ENCODE measurements at places on chromosomes 12 and 14.

DNA sequence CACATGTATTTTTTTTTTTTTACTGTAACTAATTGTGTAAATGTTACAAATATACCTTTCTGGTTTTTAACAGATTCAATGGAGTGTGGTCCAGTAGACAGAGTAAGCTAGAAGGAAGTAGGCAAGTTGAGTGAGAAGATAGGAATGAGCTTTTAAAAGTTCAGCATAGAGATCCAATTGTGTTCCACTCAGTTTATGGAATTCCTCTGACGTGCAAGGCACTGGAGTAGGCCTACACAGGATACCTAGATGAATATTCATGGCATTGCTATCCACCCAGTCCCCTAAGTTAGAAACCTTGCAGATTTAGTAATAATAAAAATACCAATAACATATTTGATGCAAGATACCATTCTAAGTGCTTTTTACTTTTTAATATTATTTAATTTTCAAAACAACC lies 225.6 kb upstream of the ARID2 start:
- DNase-seq: no peak

GRCh38 chr12:57429473-57430111 lies 1.3 kb downstream of the R3HDM2 start:
- DNase-seq: no peak

DNA sequence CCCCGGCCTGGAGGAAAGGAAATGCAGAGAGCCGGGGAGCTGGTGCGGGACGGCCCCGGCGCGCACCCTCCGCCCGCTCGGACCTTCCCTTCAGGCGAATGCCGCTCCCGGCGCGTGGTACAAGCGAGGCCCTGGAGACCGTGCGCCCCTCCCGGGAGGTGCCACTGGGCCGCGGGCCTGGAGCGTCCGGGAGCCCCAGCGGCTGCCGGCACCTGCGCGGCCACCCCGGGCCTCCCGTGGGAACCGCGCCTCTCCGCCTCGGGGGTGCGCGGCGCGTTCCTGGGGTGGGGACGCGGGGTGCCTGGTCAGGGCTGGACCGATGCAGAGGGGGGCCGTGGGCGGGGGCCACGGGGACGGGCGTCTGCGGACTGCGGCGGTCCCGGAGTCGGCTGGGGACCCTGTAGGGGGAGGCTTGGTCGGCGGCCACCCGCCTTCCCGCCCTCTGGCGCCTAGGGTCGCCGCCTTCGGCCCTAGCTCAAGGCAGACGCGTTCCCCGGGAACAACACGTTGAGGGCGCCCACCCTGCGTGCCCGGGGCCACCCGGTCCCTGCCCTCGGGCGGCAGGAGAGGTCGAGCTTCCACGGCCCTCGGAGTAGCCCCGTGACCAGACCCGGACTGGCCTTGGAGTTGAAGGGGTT lies 599 bp downstream of the PAPLN start:
- peak; percentile 37 for DNase-seq

DNA sequence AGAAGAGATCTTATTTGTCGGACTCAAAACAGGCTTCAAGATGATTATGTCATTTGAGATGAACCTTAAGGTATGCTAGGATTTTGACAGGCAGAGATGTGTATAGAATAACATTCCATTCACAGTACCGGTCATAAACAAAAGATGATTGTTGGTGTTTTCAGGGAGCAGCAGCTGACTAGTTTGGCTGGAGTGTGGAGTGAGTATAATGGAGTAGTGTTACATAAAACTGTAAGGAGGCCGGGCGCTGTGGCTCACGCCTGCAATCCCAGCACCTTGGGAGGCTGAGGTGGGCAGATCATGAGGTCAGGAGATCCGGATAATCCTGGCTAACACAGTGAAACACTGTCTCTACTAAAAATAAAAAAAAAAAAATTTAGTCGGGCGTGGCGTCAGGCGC lies 23.9 kb downstream of the SERPINA10 start:
- no peak for DNase-seq

DNA sequence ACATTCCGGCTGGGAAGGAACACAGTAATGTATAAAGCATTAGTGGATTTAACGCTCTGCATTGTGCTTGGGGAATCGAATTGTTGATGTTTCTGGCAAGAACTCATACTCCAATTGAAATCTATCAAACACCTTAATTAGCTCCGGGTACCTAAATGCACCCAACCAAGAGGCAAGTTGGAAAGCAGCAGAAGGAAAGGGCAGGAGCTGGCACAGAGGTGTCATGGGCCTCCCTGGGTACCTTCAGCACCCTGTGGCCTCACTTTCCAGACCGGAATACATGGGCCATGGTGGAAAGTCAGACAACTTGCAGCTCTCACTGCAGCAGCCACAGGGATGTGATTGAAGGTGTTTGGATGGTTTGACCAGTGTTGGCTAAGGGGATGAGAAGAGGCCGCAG lies 6.8 kb upstream of the BCL11B start:
- no peak for DNase-seq

DNA sequence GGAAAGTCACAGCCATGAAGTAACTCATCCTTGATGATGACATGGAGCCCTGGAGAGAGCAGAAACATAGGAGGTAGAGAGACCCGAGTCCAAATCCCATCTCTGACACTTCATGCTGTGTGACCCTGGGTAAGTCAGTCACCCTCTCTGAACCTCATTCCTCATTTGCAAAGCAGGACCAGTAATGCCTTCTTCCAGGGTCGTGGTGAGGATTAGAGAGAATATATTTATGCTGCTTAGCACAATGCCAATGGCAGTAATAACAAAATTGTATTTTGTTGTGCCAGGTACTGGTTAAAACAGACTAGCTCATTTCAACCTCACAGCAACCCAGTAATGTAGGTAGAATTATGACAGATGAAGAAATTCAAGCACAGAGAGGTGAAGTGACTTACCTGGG lies 13.9 kb upstream of the RBM19 start:
- DNase-seq: no peak

DNA sequence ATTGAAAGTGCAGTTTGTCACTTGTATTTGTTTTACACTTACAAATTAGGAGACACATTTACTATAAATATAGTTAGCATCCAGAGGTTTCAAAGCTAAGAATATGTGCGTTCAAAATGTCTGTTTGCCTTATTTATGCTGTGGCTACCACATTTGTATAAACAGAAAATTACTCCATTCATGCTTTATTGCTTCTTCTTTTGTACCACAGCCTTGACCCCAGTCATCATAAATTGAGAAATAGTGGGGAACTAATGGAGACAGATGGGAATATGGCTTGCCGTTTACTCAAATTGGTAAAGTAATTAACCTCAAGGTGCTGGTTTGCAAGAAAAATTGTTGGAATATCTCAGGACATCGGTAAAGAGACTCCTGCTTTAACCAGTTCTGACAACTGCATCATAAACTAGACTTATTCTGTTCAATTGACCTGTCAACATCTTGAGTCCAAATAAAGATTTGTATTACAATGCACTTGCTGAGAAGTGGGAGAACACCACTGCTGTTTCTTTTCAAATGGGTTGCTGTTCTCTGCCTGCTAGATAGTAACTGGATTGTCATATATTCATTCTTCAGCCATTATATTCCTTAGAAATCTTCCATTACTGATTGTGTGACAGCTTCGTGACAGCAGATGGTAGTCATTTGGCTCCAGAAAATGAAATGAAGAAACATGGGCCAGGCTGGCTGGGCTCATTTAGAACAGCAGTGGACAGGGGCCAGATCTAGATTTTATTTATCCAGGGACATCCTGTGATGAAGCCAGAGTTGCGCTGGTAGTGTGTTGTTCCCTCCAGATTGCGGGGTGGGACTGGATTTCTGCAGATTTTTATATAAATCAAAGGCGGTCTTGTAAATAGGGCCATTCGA lies 354.4 kb downstream of the EGLN3 start:
- no peak for DNase-seq

- no peak for DNase-seq
Observed at GRCh38 chr12:112852127-112852526, 54.6 kb upstream of the OAS1 start.

DNA sequence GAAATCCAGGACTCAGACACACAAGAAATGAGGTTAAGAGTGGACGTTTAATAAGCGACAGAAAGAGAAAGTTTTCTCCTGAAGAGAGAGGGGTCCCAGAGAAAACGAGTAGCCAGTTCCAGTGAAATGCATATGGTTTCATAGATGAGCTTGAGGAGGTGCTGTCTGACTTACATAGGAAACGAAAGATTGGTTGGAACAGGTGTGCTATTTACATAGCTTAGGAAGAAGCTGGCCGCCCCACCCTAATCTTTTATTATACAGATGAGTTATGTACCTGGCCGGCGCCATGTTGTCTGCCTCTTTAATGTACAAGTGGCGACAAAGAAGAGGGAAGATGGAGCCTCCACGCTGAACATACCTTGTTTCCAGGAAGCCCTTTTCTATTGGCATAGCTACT lies 223.0 kb downstream of the SLC6A15 start:
- no peak for DNase-seq

GRCh38 chr14:88258021-88258420 lies 65.0 kb downstream of the KCNK10 start:
- no peak for DNase-seq

DNA sequence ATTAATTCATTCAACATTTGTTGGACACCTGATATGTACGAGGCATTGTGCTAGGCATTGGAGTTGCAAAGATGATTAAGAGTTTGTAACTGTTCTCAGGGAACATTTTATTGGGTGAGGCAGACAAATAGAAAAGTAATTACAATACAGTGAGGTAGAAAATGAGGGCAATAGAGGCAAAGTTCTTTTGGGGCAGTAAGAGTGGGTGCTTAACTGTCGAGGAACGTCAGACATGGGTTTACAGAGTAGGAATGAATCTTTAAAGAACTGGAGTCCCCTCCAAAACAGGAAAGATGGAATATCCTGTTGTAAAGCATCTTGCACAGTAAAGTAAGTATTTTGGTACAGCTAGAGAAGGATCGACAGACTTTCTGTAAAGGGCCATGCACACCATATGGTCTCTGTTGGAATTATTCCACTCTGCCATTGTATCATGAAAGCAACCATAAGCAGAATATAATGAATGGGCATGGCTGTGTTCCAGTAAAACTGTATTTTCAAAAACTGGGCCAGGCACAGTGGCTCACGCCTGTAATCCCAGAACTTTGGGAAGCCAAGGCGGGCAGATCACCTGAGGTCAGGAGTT lies 9.1 kb downstream of the CREBL2 start:
- no peak for DNase-seq

DNA sequence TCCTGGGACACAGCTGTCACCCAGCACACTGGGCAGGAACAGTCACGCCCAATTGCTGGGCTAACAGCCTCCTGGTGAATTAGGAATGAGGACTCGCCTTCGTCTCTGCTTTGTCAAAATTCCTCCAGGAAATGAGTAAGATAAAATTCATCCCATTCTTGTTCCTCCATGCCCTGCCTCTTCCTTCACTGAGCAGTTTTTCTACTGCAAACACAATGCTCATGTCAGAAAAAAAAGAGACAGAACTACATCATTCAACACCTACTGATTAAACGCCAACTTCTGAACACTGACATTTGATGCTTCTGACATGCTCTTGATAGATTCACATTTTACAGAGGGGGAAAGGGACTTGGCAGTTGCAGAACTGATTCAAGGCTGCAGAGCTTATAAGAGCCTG lies 37.5 kb upstream of the DTX1 start:
- no peak for DNase-seq

DNA sequence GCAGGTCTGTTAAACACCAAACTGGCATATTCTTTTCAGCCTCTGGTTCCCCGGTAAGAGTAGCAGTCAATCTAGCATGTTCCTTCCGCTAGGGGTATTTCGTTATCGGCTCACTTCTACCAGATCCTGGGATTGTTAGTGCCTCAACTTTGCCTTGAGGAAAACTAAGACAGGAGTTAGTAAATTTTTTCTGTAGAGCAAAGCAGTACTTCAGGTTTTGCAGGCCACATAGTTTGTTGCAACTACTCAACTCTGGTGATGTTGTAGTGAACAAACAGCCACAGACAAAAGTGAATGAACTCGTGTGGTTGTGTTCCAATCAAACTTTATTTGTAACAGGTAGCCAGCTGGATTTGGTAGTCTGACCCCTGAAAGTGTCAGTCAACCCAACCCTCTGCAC lies 6.3 kb upstream of the CDH24 start:
- no peak for DNase-seq

DNA sequence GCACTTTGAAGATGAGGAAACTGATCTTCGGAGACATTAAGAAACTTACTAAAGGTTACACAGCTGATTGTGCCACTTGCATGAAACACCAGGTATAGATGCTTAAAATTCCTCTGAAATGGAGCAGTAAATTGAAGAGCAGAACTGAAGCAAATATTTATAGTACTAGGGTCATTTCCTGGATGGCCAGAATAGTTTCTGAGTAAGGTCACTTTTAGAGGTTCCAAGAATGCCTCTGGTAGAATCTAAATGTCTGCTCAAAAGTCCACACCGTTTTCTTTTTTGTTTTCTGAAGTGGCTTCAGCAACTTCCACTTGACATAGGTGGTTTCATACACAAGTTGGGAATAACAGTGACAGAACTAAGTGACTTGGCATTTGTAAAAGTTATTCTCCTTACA lies 19.4 kb downstream of the TPH2 start:
- DNase-seq: no peak

DNA sequence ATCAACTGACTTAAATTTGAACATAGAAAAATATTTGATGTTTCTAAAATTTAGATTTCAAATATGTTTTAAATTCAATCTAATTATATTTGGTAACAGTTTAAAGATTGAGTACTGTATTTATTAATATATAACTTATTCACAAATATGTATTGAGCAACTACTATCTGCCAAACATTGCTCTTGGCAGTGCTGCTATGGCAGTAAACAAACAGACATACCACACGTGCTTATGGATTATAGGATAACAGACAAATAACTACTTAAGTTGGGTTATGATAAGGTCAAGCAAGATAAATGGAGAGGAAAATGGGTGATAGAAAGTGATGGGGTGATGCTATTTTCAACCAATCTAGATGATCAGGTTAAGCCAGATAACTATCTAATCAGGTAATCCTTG lies 538.1 kb downstream of the C12orf50 start:
- no peak for DNase-seq

- no peak for DNase-seq
Observed at GRCh38 chr12:93849946-93850345, 172.8 kb downstream of the CRADD start.

GRCh38 chr12:64036414-64036813 lies 185.7 kb downstream of the KICS2 start:
- DNase-seq: no peak

DNA sequence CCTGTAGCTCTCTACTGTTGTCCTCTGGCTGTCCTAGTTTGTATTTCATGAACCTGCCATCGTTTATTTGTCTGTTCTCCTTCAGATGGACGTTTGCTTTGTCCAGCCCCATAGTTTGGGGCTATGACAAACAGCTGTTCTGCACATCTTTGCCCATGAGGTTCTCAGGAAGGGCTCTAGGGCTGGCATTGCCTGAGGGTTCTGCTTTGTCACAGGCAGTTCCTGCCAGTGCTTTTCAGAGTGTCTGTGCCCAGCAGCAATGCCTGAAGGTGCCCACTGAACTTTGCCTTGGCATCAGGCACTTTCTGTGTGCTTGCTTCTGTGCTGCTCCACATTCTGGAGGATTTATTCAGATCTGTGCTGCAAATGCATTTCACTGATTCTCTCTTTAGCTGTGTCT lies 361.3 kb downstream of the TMEM121 start:
- no peak for DNase-seq

GRCh38 chr12:6953442-6954315 lies 2.5 kb downstream of the PTPN6 start:
- peak; percentile 80 for DNase-seq

GRCh38 chr14:56463271-56463890 lies 116.2 kb upstream of the TMEM260 start:
- DNase-seq: no peak
